ENCODE measurements at places on chromosomes 11 and 22.

DNA sequence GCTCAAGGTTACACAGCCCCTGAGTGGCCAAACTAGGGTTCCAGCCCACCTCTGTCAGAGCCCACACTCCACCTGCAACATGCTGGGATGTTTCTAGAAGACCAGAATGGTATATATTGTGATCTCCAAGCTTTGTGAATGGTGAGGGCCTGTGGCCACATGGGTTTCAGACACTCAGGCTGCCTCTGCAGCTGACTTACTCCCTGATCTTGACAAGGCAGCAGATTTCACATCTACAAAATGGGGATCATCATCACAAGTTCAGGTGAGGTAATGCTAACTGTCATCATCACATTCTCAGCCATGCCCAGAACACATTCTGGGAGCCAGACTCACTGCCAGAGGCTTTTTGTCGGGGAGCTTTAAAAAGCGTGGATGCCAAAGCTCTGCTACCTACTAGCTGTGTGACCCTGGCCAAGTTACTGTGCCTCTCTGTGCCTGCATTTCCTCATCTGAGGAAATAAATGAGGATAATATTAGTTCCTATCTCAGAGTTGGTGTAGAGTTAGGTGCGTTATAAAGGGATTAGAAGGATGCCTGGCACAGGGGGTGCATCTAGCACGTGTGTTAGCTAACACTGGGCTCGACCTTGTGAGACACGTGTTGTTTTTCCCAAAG lies 24.9 kb upstream of the WNT11 start:
- no peak for DNase-seq

GRCh38 chr22:26700886-26701285 lies 43.5 kb downstream of the MIAT start:
- no peak for DNase-seq

- no peak for DNase-seq
Measured at GRCh38 chr11:9126636-9127035, 35.2 kb upstream of the SCUBE2 start.

- DNase-seq = no peak
Measured at GRCh38 chr11:13963169-13963948, 836 bp downstream of the SPON1 start.

DNA sequence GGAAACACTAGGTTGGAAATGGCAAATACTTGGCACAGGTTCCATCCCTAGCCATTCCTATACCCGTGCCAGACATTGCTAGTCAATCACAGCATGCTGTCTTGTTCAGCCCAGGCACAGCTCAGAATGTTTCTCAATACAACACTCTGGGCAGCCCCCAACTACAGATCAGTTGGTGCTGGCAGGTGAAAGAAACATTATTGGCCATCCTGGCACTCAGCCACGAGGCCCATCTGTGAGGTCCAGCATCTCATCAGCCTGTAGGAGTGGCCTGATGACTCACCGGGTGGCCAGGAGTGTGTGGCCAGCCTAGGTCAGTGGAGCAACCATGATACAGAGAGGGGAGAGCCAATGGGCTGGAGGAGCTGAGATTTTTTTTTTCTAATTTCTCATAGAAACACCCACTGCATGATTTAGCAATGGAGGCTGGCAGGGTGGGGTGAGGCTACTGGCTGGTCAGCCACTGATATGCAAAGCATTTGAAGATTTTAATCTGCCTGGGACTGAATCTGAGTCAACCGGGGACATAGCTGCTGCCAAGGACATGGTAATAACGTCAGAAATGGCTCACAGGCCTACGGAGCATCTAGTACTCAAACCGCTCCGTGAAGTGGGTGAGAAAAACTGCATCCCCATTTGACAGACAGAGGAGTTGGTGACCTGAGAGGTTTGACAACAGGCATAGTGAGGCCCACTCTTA lies 5.4 kb downstream of the MYO18B start:
- no peak for DNase-seq

DNA sequence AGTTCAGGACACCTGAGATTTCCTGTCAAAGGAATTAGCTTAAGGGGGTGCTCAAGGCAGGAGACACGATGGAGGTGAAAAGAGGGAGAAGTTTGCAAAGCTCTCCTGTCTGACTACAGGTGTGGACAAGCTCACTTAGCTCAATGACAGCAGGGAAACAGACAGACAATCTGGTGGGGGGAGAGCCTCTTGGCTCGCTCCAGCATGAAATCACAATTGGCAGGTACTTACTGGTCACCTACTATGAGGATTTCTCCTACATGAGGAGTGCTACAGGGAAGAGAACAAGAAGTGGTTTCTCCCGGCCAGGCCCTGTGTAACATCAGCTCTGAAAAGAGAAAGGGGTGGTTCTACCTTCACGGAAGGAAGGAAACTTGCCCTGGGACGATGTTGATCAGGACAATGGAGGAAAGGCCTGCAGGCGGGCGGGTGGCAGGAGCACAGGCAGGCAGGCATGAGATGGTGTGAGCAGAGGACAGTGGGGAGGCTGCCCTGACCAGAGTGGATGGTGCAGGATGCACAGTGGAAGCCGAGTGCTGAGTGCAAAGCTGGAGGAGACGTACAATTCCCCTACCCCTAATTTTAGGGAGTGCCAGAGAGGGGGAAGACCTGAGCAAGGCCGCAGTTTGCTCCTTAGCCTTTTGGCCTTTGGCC lies 57.9 kb upstream of the CRTAM start:
- DNase-seq = no peak

DNA sequence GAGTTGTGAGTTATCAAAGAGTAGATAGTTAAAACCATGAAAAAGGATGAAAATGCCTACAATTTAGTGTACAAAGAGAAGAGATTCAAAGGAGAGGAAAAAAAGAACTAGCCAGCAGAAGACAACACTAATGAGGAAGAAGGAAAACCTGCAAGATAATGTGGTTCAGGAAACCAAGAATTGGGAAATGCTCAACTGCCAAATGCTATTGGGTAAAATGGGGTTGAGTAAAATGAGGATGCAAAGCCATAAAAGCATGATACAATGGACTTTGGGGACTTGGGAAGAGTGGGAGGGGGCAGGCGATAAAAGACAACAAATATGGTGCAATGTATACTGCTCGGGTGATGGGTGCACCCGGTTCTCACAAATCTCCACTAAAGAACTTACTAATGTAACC lies 7.6 kb upstream of the OR52K2 start:
- DNase-seq = no peak

DNA sequence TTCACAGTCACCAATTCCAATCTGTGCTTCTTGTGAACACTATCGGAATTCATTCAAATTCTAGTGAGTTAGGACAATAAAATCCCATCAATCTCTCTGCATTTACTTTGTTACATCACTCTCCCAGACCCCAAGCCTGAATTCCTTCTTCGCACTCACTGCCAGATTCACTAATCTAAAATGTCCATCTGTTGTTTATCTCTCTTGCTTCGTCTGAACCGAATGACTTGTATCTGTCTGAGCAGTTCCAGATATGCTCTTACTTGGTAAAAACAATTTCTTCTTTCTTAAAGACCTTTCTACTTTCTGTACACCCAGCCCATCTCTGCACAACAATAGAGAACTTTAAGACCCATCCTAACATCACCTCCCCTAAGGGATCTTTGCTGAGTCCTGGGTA lies 7.0 kb downstream of the MMP10 start:
- DNase-seq = no peak

DNA sequence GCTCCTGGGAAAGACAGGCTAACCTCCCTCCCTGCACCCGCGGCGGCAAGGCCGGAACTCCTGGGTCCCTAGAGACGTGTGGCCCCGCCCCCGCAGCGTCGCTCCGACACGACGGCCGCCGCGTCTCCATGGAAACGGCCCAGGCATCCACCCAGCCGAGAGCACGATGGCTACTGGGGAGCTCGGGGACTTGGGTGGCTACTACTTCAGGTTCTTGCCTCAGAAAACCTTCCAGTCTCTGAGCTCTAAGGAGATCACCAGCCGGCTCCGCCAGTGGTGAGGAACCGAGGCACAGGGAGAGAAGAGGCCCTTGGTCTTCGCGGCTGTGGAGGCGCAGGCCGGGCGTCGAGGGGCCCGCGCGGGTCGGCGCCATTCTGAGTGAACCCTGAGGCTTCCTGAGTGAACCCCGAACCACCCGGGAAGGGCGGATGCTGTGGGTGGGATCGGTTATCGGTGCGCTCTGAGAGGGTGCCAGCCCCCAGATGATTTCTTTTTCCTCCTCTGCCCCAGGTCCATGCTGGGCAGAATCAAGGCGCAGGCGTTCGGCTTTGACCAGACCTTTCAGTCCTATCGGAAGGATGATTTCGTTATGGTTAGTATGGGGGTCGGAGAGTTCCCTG lies at the start of gene CFAP300:
Gene CFAP300 (plus strand): TSS at position 133 of the 620 bp plus-strand sequence. CDS start 34 bp downstream, at position 167.
- no peak for DNase-seq

GRCh38 chr11:7689239-7689638 lies 15.9 kb upstream of the CYB5R2 start:
- DNase-seq = no peak

GRCh38 chr11:14980854-14981253 lies 8.7 kb upstream of the CALCA start:
- no peak for DNase-seq

DNA sequence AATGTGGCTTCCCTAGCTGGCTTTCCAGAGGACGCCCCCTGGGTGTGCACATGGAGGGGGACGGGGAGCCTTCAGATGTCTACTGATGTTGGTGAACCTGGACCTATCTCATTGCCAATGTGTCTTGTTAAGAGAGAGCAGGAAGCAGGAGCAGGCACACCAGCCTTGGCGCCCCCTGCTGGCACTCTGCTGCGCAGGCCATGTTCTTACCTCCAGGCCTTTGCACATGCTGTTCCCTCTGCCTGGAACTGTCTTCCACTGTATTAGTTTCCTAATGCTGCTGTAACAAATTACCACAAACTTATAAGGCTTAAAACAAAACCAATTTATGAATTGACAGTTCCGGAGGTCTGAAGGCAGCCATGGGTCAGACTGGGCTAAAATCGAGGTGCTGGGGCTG lies 23.6 kb upstream of the MN1 start:
- no peak for DNase-seq

GRCh38 chr22:17972385-17973191 lies 51.8 kb downstream of the MICAL3 start:
- no peak for DNase-seq

- DNase-seq = no peak
Measured at GRCh38 chr22:42978453-42979103, 36.4 kb downstream of the PACSIN2 start.

- no peak for DNase-seq
Measured at GRCh38 chr11:35413598-35413997, 5.8 kb downstream of the SLC1A2 start.

DNA sequence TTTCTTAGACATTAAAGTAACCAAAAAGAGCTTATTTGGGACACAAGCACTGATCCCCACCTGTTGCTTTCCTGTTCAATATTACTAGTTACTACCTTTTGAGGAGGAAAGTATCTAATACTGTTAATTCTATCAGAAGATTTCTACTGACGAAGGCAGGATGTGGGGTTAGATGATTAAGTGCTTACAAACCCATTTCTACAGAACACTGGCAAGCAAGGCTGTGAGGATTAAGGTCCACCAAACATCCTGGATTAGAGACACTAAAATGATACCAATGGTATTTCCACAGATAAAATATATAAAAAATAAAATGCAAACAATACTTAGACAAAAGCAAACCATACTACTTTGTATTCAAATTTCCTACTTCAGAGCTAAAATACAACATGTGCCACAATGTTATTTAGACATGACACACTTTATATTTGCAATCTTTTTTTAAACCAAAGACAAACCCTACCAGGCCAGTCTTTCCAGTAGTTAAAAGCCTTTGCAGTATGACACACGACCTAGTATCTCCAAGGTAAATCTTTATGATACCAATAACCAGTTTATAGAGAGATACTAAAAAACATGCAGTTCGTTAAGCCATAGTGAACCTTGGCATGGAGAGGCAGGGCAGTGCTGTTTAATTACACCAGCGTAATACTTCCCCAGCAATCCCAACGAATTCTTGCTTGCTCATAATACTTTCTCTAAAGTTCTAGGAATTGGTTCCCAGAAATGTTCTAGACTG lies 71.2 kb upstream of the TP53AIP1 start:
- no peak for DNase-seq

DNA sequence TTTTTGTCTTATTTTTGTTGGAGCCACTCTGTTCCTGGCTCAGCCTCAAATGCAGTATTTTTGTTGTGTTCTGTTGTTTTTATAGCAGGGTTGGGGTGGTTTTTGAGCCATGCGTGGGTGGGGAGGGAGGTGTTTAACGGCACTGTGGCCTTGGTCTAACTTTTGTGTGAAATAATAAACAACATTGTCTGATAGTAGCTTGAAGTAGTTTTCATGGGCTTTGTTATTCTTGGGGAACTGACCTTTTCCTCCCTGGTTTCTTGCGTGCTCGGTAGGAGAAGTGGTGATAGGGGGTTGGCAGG lies 6.0 kb upstream of the MCM5 start:
- DNase-seq = no peak

DNA sequence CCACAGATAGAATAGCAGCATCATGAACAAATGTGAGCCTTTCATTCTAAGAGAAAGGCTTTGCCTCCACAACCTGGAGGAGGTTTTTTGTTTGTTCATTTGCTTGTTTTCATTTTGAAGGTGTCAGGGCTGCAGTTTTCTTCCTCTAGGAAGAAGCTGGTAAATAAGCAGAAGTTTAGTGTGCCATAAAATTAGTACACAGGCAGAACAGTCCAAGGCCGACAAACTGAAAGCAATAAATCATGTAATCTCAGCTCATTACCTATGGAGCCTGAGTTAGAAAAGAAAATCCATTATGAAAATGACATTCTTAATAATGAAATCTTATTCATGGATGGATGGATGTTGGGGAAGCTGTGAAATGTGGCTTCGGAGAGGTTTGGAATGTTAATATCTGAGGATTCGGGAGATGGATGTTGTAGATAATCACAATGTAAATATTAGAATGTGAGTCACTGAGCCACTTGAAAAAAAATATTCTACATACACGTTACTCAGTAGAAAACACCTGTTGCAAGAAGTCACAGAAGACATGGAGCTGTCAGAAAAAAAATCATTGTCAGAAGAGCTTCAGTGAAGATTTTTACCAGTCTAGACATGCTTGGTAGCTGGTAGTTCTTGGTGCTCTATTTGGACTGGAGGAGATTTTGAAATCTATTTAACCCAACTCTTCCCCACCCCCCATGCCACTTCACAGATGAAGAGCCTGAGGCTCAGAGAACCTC lies 15.0 kb upstream of the ZDHHC13 start:
- DNase-seq = no peak

DNA sequence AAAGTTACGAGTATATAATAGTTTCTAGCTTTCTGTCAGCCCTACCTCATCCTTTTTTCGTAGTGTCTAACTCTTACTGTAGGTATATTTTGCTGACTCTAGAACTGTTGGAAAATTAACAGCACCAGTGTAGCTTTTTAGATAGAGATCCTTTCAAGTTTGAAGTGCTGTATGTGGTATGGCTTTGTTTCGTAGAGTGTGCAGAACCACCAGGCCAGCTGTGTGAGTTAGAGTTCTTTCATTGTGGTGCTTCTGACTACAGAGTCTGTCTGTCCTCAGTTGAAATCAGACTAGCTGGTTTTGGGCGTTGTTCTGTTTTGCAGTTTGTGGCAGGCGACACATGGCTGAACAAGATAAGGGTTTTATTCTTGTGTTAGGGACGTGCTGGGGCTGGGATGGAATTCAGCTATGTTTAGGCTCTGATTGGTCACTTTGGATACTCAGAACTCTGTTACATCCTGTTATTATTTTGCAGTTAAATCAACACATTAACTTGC lies 3.2 kb downstream of the ARHGEF12 start:
- no peak for DNase-seq

- no peak for DNase-seq
Measured at GRCh38 chr11:65915821-65916251, 3.0 kb downstream of the C11orf68 start.

GRCh38 chr11:84905411-84905810 lies 721.7 kb downstream of the DLG2 start:
- no peak for DNase-seq

- no peak for DNase-seq
Measured at GRCh38 chr22:32240461-32240860, 14.7 kb downstream of the SLC5A4 start.

GRCh38 chr22:49885281-49885680 lies 31.6 kb downstream of the ZBED4 start:
- no peak for DNase-seq

Measured in effector CD8-positive, alpha-beta T cell (primary cell).